M059J (cell line): ENCODE measurements at places on chromosomes 12 and 14. TPM values are rescaled to one million over a fixed set of nuclear protein-coding genes. Genes with fewer than 3 reads are reported as not detected.

ERBB3 gene
- total RNA-seq, result 0.37 TPM in 1 of 2 replicates, not detected in the other

OTX2 gene
- not detected in 2 replicates for total RNA-seq

- DNase-seq, result no peak
Observed at GRCh38 chr12:11782914-11783420, 133.5 kb downstream of the ETV6 start.

DNA sequence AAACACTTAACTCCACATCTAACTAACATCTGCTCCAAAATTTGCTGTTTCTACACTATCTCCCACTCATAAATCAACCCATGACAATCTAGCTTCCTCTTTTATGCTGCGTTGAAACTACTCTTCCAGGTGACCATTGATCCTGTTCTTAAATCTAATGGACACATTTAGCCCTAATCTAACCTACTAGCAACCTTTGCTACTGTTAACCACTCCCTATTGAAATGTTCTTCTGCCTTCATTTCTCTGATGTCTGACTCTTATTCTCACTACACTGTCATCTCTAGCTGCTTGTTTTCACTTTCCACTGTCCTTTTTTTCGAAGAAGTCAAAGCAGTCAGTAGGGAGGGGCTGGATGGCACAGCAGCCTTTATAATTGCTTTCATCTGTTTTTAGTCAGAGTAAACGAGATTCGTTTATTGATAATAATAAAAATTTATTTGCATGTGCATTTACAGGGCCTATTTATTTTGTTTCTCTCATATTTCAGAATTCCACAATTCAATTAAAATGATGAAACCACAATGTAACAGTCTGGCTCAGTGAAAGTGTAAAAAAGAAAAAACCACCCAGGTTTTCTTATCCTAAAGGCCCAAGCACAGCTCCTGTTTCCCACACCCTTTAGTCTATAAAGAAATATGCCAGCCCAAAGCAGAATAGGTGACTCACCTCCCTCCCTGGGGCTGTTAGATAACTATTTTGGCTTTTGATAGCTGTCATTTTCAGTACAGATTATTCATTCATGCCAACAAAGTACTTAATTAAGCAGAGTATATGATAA lies 44.9 kb downstream of the ATP2B1 start:
- DNase-seq, result peak; percentile 75

DNA sequence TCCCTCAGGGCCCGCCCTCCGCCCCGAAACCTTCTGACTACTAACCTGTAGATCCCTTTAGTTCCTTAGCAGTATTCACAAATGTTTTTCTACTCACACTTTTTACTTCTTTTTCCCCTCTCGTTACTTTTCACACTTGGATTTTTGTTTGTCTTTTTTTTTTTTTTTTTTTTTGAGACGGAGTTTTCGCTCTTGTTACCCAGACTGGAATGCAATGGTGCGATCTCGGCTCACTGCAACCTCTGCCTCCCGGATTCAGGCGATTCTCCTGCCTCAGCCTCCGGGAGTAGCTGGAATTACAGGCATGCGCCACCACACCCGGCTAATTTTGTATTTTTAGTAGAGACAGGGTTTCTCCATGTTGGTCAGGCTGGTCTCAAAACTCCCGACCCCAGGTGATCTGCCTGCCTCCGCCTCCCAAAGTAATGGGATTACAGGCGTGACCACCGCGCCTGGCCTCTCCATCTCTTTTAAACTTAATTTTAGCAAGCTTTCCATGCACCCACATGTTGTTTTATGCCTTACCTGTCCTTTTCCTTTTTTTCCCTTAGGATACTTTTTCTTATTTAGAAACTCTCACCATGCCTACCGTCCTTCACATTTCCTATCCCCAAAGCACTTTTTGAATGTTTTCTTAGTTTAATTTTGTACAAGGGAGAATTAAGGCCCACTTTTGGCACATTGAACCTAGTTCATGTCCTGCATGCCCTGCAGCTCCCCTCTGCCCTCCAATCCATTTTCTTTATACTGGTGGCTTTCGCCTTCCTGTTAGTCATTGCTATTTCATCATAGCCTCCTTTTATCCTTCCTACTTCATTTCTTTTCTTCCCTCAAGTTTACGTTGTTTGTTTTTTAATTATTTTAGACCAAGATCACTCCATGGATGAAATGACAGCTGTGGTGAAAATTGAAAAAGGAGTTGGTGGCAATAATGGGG lies 1.1 kb downstream of the SP1 start:
- peak; percentile 61 for DNase-seq
